ENCODE measurements at places on chromosomes 5 and 9.
A peak's percentile ranks its signal among the peaks of the same experiment; 100 is the strongest.

GRCh38 chr5:126274076-126274762 lies 149.0 kb upstream of the GRAMD2B start:
- no peak overlapping the region for H3K27ac ChIP-seq
- peaks cover 14% of the 10 kb centered on the region for H3K27me3 ChIP-seq
- H3K36me3 ChIP-seq, result no peaks in the 10 kb centered on the region
- H3K4me3 ChIP-seq, result no peak overlapping the region

- no peak for DNase-seq
- H3K4me3 ChIP-seq, result no peak overlapping the region
- H3K36me3 ChIP-seq, result no peaks in the 10 kb centered on the region
- H3K4me1 ChIP-seq, result no peaks in the 10 kb centered on the region
- no peak overlapping the region for H3K27ac ChIP-seq
- H3K27me3 ChIP-seq, result no peaks in the 10 kb centered on the region
Observed at GRCh38 chr5:86542532-86542931, 75.2 kb upstream of the COX7C start.

GRCh38 chr5:164593982-164594381 lies 1088.6 kb downstream of the MAT2B start:
- no peak overlapping the region for H3K4me3 ChIP-seq
- H3K27ac ChIP-seq, result no peak overlapping the region
- DNase-seq, result no peak
- H3K4me1 ChIP-seq, result peaks cover 1% of the 10 kb centered on the region
- H3K36me3 ChIP-seq, result no peaks in the 10 kb centered on the region

GRCh38 chr5:140111011-140111858 lies 2.7 kb upstream of the PURA start:
- no peaks in the 10 kb centered on the region for H3K36me3 ChIP-seq
- H3K4me3 ChIP-seq, result no peak overlapping the region
- H3K27me3 ChIP-seq, result peaks cover 58% of the 10 kb centered on the region
- DNase-seq, result no peak
- H3K27ac ChIP-seq, result no peak overlapping the region
- H3K4me1 ChIP-seq, result peaks cover 27% of the 10 kb centered on the region

- DNase-seq, result no peak
- no peaks in the 10 kb centered on the region for H3K27me3 ChIP-seq
- no peak overlapping the region for H3K4me3 ChIP-seq
Observed at GRCh38 chr5:123808461-123809380, 296.7 kb downstream of the CSNK1G3 start.

DNA sequence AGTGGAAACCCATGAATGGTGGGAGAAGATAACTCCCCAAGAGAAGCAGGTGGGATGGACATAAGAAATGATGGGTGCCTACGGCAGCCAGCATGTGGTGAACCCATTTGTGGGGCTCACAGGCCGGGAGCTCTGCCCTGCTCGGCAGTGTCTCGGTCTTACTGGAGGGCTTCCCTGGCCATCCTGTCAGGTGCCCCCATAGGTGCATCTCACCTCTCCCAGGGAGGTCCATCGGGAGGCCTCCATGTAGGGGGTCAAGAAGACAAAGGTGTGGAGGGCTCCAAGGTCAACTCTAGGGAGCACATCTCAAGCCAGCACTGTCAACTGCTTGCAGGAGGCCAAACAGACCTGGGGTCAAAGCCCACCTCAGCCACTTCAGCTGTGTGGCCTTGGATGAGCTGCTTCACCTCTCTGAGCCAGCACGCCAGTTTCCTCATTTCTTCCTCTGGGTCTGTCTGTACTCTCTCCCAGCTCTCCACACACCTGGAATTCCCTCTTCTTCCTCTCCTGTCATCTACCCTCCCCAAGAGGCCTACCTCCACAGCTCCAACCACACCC lies 10.5 kb upstream of the ADGRD2 start:
- H3K36me3 ChIP-seq, result no peaks in the 10 kb centered on the region
- no peak overlapping the region for H3K4me3 ChIP-seq
- H3K27me3 ChIP-seq, result peaks cover 8% of the 10 kb centered on the region
- no peaks in the 10 kb centered on the region for H3K4me1 ChIP-seq
- DNase-seq, result no peak

DNA sequence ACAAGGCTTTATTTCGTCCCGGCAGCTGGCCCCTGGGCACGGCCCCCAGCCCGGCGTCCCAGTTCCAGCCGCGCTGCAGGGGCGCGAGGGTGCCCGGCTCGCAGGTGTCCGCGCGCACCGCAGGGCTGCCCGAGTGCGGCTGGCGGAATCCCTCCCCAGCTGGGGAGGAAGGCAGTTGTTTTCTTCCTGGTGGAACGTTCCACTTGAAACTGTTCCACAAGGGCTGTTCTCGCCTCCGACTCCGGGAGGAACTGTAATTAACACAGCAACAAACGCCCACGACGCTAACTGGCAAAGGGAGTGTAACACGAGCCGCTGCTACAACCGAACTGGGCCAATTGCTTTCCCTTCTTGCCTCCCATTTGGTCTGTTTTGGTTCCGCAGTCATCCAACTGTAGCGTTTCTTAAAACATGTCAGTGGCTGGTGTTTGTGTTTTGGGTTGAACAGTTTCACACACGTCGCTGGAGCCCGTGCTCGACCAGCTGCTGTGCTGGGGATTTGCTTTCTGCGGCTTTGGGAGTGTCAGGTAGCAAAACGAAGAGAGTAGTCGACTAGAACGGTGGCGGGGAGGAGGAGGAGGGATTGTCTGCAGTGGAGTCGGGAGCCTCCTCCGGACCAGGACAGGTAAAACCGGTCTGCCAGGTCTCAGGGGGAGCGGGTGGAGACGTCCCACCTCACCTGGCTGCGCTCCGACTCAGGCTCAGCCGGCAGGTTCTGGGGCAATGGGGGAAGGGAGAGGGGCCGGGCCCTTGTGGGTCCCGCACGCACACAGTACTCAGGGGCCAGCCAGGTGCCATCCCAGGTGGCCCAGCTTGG lies 131.6 kb upstream of the NIPBL start:
- peaks cover 31% of the 10 kb centered on the region for H3K4me1 ChIP-seq
- H3K27me3 ChIP-seq, result peaks cover 5% of the 10 kb centered on the region
- peak overlapping the region; percentile 92 for H3K4me3 ChIP-seq
- no peaks in the 10 kb centered on the region for H3K36me3 ChIP-seq
- H3K27ac ChIP-seq, result peak overlapping the region; percentile 99

- H3K4me1 ChIP-seq, result no peaks in the 10 kb centered on the region
- H3K27me3 ChIP-seq, result peaks cover 25% of the 10 kb centered on the region
- no peaks in the 10 kb centered on the region for H3K36me3 ChIP-seq
- H3K4me3 ChIP-seq, result no peak overlapping the region
Observed at GRCh38 chr9:132447902-132448301, 37.9 kb downstream of the CFAP77 start.

DNA sequence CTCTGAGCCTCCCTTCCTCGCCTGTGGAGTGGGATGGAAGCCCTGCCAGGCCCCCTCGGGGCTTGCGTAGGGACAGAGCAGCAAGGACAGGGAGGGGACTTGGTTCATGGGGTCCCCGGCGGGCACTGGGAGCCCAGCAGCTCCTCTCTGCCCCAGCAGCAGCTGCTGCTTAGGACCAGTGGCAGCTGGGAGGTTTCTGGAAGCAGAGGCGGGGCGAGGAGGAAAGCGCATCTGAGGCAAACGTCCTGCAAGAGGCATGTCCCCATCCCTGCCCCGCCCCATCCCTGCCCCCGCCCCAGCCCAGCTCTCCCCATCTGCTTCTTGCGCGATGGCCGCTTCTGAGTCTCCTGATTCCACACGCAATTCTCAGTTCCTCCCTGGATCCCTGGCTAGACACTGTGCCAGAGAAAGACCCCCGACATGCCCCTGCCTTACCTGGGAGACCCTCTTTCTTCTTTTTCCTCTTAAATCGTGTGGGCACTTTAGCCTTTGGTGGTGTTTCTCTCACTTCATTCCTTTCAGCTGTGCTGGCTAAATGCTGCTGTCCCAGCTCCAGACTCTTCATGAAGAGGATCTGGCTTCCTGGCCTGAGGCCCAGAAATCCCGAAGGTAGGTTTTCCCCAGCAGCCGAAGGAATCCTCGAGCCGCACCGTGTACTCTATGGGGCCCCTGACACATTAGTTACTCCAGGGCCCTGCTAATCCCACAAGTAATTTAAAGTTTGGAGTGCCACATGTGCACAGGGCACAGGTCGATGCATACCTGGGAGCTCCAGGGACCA lies 4.4 kb upstream of the OR2S2 start:
- H3K27ac ChIP-seq, result no peak overlapping the region
- DNase-seq, result no peak
- peaks cover 68% of the 10 kb centered on the region for H3K27me3 ChIP-seq
- peaks cover 2% of the 10 kb centered on the region for H3K4me1 ChIP-seq

- DNase-seq, result no peak
- H3K4me3 ChIP-seq, result no peak overlapping the region
- peaks cover 4% of the 10 kb centered on the region for H3K36me3 ChIP-seq
Observed at GRCh38 chr5:127400946-127401670, 110.5 kb downstream of the MEGF10 start.

- peak; percentile 53 for DNase-seq
- H3K27me3 ChIP-seq, result peaks cover 10% of the 10 kb centered on the region
- H3K4me3 ChIP-seq, result peak within 1 kb of the TSS; percentile 71
- peak within 1 kb of the TSS; percentile 20 for H3K27ac ChIP-seq
Observed at GRCh38 chr9:136711751-136712689, at the start of gene DIPK1B. Gene DIPK1B (plus strand): TSS chr9:136712572. CDS start chr9:136712666, 94 bp downstream.

- no peak for DNase-seq
- H3K4me3 ChIP-seq, result no peak overlapping the region
- H3K36me3 ChIP-seq, result peaks cover 10% of the 10 kb centered on the region
- H3K4me1 ChIP-seq, result peaks cover 33% of the 10 kb centered on the region
Observed at GRCh38 chr5:73388306-73388684, 60.3 kb downstream of the FOXD1 start.

- H3K4me3 ChIP-seq, result peak overlapping the region; percentile 10
- H3K36me3 ChIP-seq, result no peaks in the 10 kb centered on the region
- no peak for DNase-seq
- H3K27me3 ChIP-seq, result no peaks in the 10 kb centered on the region
- H3K4me1 ChIP-seq, result peaks cover 47% of the 10 kb centered on the region
Observed at GRCh38 chr9:133973111-133973790, 18.9 kb downstream of the VAV2 start.

DNA sequence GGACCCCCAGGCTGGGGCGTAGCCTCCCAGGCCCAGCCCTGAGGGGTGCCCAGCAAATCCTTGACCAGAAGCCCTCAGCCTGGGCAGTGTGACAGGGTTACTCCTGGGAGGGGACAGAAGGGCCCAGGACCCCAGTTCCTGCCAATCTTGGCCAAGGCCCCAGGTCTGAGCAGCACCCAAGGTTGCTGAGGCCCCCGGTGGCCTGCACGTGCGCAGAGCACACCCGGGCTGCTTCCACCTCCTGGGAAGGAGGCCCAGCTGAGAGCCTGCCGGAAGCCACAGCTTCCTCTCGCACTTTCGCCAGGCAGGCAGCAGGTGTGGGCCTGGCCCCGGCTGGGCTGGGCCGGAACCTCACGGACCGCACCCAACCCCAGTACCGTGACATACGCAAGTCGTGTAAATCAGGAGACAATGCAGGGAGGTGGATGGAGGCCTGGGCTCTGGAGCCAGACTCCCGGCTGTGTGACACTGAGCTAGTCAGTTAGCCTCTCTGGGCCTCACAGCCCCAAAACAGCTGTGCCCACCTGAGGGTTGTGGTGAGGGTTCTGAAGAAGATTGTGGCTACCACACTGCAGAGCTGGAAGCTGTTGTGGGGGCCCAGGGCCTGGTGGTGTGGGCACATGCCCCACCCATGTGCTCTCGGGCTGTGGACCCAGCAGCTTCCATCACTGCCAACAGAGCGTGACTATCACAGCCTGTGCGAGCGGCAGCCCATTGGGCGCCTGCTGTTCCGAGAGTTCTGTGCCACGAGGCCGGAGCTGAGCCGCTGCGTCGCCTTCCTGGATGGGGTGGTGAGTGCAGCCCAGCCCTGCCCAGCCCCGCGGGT lies 5.1 kb downstream of the GRK6 start:
- H3K4me3 ChIP-seq, result no peak overlapping the region
- peaks cover 2% of the 10 kb centered on the region for H3K36me3 ChIP-seq
- H3K4me1 ChIP-seq, result peaks cover 6% of the 10 kb centered on the region
- H3K27ac ChIP-seq, result no peak overlapping the region

GRCh38 chr5:855771-856530 lies 5.2 kb upstream of the ZDHHC11 start:
- no peak overlapping the region for H3K4me3 ChIP-seq
- H3K27ac ChIP-seq, result no peak overlapping the region
- H3K36me3 ChIP-seq, result no peaks in the 10 kb centered on the region
- H3K27me3 ChIP-seq, result peaks cover 6% of the 10 kb centered on the region

- no peak overlapping the region for H3K27ac ChIP-seq
- H3K4me3 ChIP-seq, result no peak overlapping the region
- H3K36me3 ChIP-seq, result no peaks in the 10 kb centered on the region
- peaks cover 20% of the 10 kb centered on the region for H3K27me3 ChIP-seq
Observed at GRCh38 chr5:146428658-146429057, 18.5 kb upstream of the TCERG1 start.

DNA sequence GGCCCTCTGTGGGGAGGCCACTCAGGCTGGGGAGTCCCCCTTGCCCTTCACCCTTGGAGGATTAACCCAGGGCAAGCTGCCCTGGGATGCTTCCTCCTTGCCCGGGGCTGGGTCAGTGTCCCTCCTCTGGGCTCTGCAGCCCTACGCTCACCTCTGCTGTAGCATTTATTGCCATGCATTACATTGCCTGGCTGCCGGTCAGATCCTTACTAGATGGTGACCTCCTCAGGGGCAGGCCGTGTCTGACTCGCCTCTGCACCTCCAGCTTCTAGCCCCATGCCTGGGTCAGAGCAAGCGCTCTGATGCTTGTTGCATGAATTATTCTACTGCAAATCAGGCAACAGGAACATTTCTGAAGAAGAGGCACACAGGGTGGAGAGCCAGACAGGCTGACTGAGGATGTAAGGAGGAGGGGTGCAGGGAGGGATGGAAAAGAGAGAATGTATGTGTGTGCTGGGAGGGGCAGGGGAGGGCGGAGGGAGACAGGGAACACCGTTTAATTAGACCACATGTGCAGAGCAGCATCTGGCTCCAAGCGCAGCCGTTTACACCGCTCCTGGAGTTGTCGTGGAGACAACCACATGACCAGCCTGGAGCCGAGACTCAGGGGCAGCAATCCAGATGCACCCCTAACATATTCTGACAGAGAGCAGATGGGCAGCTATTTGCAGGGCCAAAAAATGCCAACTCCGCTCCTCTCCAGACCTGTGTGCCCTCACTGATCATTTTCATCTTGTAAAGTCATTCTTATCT lies 117.0 kb downstream of the CRB2 start:
- H3K36me3 ChIP-seq, result peaks cover 2% of the 10 kb centered on the region
- peaks cover 5% of the 10 kb centered on the region for H3K27me3 ChIP-seq
- no peak overlapping the region for H3K27ac ChIP-seq
- H3K4me1 ChIP-seq, result peaks cover 3% of the 10 kb centered on the region
- H3K4me3 ChIP-seq, result no peak overlapping the region
- DNase-seq, result no peak

DNA sequence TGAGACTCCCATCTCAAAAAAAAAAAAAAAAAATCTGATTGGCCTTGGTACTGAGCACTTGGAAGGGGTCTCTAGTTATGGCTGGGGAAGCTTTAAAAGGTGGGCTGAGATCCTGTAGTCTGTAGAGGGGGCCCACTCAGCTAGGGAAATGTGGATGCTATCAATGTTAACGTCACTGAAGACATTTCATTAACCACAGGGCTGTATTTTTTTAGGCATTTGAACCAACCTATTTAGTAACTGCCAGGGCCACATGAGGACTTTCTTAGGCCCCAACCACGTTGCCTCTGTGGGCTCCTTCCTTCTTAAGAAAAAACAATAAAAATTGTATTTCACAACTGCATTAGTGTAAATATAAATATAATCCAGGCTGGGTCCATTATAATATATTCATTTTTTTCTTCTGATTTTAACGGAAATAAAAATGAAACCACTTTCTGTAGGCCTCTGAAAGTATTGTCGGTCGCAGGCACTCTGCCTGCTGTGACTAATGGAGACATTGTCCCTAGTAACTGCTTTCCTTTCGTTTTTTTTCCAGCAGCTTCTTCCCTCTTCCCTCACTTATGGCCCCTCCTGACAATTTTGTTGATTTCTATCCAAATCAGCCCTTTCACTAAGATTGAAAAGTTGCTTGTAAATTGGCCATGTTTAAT lies 71.6 kb downstream of the GCNT1 start:
- no peak for DNase-seq
- peaks cover 6% of the 10 kb centered on the region for H3K4me1 ChIP-seq
- H3K36me3 ChIP-seq, result peaks cover 1% of the 10 kb centered on the region
- no peak overlapping the region for H3K27ac ChIP-seq
